GDM1 (cell line): ENCODE measurements at places on chromosomes 11 and 22.

DNA sequence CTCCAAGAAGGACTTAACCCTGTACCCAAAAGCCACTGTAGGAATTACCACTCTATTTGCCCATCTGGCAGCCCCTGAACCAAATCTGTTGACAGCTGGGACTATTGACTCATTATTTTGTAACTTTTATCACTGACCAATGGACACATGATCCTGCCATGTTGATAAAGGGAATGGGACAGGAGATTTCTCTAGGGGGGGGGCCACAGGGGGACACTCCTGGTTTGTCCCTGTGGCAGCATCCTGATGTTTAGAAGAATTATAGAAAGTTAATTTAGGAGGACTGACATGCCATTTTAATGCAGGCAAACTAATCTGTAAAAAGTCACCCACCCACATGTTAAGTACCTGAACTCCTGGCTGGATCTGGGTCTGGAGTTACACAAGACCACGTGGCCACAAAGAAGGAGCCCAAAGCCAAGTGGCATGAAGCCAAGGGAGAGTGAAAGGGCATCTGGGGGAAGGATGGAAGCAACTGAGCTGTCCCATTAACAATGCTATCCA lies 558.1 kb downstream of the ETS1 start:
- no peak for DNase-seq

DNA sequence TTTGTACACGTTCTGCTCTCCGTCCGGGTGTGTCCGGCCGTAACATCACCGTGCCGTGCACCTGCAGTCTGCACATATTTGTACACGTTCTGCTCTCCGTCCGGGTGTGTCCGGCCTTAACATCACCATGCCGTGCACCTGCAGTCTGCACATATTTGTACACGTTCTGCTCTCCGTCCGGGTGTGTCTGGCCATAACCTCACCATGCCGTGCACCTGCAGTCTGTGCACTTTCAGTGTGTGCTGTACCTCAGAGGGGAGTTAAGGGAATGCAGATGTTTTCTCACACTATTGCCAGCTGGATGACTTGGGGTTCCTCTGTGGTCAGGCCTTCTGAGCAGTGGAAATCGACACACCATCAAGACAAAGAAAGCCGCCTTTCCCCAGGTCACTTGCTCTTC lies 4.2 kb downstream of the TTLL8 start:
- no peak for DNase-seq

- no peak for DNase-seq
These were observed 51.5 kb upstream of the PHOX2A start for GRCh38 chr11:72295471-72295870.

GRCh38 chr11:106619320-106619990 lies 398.8 kb downstream of the GUCY1A2 start:
- DNase-seq, result no peak

GRCh38 chr11:104876861-104877431 lies 21.3 kb downstream of the CASP12 start:
- no peak for DNase-seq

- peak; percentile 57 for DNase-seq
These were observed 10.5 kb downstream of the ELFN2 start for GRCh38 chr22:37416827-37417226.

DNA sequence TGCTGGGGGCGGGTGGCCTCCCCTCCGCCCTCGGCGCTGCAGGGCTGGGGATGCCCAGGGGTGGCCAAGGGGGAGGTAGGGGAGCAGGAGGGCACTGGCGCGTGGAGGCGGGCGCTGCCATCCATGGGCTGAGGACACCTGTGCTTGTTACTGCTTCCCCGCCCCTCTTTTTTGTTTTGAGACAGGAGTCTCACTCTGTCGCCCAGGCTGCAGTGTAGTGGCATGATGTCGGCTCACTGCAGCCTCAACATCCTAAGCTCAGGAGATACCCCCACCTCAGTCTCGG lies 683 bp upstream of the FADS3 start:
- DNase-seq, result no peak

GRCh38 chr11:19628018-19628417 lies 84.6 kb upstream of the NAV2 start:
- no peak for DNase-seq

DNA sequence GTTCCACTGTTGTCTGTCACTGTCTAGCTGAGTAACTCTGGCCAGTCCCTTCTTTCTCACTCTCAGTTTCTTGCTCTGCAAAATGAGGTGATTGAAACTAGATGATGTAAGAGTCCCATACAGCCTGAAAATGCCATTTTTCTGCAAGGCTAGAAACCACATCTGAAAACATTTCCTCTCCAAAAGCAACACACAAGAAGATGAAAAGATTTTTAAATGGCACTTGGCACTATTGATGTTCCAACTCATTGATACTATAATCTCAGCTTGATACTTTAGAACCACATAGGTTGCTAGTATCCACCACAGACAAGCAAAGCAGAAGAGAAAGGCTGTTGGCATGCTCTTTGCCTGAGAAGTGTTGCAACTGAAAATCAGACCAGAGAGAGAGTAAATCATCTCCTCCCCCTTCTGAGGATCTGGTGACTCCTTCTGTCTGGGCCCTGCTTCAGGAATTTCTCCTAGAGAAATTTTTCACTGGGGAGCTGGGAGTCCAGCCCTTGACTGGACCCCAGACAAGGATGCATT lies 1217.9 kb downstream of the LRRC4C start:
- DNase-seq, result no peak

DNA sequence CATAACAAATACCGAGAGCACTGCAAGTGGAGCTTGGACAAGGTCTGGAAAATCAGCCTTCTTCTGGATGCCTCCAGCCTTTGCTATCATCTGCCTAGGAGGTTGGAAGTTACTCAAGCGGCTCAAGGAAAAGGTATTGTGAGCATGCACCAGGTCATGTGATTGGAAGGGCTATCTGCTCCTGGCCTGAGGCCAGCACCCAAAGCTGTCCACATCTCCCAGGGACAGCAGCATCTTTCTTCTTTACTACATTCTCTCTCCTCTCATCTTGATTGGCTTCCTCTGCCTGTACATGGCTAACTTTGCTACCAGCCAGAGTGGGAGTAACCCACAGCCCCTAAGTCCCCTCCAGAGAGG lies 44.2 kb upstream of the AMPD3 start:
- no peak for DNase-seq

DNA sequence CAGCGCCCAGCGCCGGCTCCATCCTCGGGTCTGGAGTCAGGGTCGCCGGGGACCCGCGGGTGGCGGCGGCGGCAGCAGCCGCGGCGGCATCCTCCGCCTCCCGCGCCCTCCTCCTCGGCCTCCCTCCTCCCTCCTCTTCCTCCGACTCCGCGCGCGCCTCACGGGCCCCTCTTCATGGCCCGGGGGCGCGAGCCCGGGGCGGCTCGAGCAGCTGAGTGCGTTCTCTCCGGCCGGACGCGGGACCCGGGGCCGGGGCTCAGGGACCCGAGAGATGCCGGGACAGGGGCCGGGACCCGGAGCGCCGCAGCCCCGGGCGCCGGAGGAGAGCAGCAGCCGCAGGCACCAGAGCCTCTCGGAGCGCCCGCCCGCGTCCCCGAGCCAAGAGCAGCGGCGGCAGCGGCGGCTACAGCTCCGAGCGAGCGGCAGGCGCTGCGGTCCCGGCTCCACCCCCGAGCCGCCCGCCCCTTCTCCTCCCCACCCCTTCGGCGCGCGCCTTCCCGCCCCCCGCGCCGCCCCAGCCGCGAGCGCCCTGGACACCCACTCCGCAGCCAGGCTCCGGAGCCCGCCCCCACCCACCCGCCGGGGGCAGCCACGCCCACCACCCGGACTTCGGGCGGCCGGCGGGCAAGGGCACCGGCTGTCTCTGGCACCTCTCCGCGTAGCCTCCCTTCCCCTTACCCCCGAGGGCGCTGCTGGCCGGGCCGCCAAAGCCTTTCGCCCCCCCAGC lies at the start of gene CHST1:
CHST1 (minus strand) TSS at position 417 of the 727 bp plus-strand sequence. CDS start 14,699 bp downstream, outside the sequence.
- DNase-seq, result no peak

DNA sequence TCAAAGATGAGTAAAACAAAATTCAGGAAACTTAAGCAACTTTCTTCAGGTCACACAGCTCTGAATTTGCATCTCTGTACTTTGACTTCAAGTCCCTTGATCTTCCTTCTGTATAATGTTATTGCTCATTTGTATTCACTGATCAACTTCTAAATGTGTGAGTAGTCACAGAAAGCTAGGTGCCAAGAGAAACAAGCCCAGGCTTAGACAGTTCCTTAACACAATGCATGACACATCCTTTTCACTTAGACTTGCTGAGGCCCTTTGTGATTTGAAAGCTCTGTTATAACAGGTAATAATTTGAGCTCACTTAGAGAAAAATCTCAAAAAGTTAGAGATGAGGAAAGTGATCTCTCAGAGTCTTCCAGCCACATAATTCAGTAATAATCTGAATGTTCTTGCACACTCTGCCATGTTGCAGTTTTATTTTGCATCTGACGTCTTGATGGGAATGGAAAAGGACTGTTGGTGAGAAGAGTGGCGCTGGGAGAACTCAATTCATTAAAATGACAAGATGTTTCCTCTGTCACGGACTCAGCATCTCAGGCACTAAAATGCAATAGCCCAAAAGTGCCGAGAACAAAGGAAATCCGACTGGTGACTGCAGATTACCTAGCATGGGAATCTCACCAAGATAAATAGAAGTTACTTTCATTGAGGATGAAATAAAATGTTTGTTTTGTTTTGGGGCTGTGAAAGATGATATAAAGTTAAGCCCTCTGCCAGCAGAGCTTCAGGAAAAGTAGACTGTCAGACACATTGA lies 665.3 kb downstream of the OPCML start:
- no peak for DNase-seq

- DNase-seq, result no peak
These were observed 114.0 kb downstream of the ABTB2 start for GRCh38 chr11:34243600-34244464.

DNA sequence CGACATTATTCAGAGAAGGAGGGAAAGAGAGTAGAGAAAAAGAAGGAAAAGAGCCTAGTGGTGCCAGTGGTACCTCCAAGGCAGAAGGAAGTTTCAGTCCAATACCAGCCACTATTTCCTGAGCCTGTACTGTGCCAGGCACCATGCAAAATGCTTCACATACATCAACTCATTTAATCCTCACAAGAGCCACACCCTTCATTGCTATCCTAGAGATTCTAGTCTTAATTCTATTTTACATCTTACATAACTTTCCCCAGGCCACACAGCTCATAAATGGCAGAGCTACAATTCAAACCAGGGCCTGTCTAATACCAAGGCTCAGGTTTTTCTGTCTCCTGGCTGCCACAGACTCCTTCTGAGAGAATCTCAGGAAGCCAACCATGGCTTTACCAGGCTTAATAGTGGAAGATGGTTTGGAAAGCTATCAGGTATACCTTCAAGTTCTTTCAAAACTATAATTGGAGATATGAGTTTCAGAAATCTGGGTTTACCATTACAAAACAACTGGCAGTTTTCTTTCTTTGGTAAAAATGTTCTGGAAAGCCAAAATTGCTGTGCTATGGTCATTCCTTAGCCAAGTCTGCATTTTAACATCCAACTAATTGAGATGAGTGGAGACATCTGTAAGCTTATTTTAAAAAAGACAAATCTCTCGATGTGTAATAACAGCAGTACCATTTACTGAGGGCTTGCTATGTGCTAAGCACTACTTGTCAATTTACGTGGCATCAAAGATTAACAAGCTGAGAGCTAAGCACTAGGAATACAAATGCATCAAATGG lies 225.1 kb upstream of the PITPNB start:
- DNase-seq, result no peak

DNA sequence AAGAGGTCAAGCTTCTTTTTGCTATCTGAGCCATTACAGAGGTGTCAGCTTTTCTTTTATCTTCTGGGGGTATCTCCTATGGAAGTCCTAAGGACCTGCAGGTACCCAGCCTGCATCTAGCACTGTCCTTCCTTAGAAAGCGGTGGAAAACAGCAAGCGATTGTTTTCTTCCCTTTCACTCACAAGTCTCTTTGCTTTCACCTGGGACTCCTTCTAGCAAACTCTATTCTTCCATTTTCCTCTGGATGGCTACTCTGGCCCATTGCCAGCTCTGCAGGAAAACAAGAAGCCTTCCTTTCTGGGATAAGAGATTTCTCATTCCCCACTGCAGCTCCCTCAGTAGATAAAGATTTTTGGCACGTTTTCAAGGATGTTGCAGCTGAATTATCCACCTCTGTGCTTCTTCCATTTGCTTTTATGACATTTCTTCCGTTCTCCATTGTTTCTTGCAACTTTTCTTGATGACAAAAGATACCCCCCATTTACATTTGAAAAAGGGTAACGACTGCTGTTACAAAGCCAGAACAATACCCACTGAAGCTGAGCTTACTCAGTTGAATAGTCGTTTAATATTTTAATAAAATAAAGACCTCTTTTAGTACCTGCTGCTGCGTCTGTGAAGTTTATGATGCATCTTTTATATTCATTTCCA lies 40.2 kb upstream of the BDNF start:
- no peak for DNase-seq

DNA sequence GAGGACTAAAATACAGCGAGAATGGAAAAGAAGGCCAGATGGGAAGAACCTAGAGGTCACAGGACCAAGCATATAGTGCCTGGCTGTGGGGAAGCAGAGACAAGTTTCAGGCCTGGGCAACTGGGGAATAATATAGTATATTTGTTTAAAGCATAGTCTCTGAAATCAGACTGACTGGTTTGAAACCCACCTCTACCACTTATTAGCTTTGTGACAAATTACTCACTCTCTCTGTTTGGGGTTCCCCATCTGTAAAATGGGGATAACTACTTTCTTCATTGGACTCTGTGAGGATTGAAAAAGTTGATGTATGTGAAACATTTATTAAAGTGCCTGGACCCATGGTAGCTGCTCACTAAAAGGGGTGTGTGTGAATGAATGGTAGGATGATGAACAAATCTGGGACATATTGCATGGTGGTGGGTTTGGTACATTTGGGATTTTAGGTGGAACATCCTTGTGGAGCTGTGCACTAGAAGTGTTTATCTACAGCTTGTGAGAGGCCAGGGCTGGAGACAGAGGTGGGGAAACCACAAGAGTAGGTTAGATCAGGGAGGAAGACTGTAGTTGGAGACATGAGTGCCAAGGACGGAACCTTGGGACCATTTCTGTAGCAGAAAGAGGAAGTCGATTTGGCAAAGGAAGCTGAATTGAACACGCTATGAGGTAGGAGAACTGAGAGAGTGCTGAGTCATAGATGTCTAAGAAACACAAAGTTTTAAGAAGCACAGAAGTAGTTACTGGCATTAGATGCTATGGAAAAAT lies 52.6 kb downstream of the SWAP70 start:
- peak; percentile 91 for DNase-seq
